GM13976 (cell line): ENCODE measurements at places on chromosomes 16 and 17.

GRCh38 chr16:85363881-85364280, 249.2 kb upstream of the GSE1 start:
- no peak for DNase-seq

GRCh38 chr16:89460556-89460955, 29.8 kb downstream of the ANKRD11 start:
- no peak for DNase-seq

GRCh38 chr16:49619811-49620157, 236.1 kb downstream of the ZNF423 start:
- no peak for DNase-seq

DNA sequence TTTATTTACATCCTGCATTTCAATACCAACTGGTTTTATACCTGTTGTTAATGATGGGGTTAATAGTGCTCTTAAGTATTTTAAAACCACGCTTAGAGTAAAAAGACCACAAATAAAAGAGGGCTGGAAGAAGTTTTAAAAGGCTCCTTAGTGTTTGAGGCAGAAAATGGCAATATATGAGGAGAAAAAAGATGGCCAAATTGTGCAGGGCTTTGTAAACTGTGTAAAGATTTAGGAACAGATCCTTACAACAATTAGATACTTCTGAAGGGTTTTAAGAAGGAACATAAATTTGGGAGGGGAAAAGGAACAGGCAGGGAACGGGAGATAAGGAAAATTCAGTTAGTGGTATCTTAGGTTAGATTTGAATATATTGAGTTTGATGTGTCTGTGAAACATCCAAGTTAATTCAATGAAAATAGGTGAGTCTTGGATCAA, 12.7 kb downstream of the CDC27 start:
- DNase-seq, result no peak

DNA sequence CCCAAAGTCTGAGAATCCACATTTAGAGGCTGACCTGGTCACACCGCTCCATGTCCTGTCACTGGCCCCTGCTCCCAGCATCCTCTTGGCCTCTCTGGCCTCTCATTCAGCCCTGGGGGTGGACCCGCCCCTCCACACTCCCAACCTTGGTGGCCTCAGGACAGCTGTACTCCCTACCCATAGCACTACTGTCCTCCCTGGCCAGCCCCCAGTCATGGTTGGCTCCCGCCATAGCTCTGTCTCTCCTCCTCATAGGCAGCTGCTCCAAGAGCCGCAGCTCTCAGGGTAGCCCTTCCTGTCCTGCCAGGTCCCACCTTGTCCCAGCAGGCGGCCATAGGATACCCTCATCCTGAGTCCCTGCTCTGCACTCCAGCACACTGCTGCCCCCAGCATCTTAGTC, 38.0 kb upstream of the PHB1 start:
- no peak for DNase-seq
